ENCODE measurements at places on chromosomes 2 and 18.
A peak's percentile ranks its signal among the peaks of the same experiment; 100 is the strongest.

DNA sequence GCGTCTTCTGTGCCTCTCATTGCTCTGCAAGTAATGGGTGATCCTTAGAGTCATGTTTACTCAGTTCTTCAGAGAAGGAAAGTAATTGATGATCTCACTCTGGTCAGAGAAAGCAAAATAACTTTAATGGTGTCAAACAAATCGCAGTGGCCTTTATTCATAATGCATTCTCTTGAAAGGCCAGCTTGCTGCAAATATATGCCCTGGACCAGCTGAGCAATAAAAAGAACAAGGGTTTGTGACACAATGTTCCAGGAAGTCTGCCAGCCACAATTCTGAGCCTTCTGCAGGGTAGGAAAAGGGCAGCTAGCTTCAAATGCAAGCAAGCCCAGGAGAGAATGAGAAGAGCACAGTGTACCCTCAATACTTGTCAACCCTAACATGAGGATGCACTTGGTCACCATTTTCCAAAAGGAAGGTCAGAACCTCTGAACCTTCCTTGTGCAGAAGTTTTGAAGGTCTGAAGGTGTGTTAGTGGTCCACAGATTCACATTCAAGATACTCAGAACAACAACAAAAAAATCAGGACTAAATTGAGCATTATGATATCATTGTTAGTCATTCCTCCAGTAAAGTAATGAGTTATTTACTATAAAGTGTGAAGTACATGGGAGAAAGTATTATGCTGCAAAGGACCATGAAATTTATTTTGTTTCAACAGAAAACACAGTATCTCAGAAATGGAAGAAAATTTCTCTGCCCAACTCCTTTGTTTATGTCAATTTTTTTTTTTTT, 355.6 kb downstream of the PAX3 start:
- no peak for DNase-seq

DNA sequence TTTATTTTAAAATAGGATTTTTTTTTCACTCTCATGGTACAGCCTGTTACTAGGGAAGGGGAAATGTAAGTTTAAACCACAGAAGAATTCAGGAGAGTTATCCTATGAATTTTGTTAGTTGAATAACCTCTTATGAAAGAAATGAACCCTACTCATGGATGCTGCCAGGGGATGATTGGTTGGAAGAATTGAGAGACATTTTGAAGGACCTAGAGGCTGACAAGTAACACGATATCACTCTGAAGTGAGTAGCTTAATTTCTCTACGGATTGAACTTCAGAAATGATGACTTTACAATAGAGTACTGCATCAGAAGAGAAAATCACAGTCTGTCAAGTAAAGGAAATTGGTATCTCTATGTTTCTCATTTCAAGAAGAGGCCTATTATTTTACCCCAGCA, 1346.2 kb downstream of the SUCLG1 start:
- no peak for DNase-seq

- no peak for DNase-seq
These were observed 525.4 kb downstream of the KCNJ3 start for GRCh38 chr2:155223781-155224406.

GRCh38 chr2:240234503-240234951, 94.1 kb upstream of the OTOS start:
- no peak for DNase-seq

- no peak for DNase-seq
These were observed 83.2 kb downstream of the TTC32 start for GRCh38 chr2:19818543-19818942.

DNA sequence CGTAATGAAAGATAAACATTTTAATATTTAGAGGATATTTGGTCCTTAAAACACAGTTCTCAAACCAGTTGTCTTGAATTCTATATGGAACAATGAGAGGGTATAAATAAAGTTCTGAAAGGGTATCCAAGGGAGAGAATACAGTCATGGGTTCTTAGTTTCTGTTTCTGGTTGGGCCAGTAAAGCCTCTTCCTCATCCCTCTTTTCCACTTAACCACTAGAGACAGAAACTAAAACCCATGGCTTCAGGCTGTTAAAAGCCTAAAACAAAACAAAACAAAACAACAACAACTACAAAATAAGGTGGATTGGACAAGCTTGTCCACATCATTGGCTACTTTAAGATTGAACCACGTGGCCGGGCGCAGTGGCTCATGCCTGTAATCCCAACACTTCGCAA, 18.8 kb downstream of the COQ10B start:
- no peak for DNase-seq

GRCh38 chr18:65288908-65289307, 461.9 kb upstream of the CDH7 start:
- DNase-seq, result no peak

GRCh38 chr2:85669549-85669948, 1.6 kb upstream of the SFTPB start:
- no peak for DNase-seq

- DNase-seq, result no peak
These were observed 49.5 kb upstream of the BCL11A start for GRCh38 chr2:60602828-60603532.

- DNase-seq, result no peak
These were observed 398.7 kb upstream of the SALL3 start for GRCh38 chr18:78580835-78581339.

- DNase-seq, result no peak
These were observed 252.4 kb downstream of the EIPR1 start for GRCh38 chr2:3125001-3125760.

GRCh38 chr18:49764032-49764431, 49.3 kb downstream of the ACAA2 start:
- no peak for DNase-seq

GRCh38 chr18:26619350-26619749, 71.0 kb upstream of the KCTD1 start:
- no peak for DNase-seq

DNA sequence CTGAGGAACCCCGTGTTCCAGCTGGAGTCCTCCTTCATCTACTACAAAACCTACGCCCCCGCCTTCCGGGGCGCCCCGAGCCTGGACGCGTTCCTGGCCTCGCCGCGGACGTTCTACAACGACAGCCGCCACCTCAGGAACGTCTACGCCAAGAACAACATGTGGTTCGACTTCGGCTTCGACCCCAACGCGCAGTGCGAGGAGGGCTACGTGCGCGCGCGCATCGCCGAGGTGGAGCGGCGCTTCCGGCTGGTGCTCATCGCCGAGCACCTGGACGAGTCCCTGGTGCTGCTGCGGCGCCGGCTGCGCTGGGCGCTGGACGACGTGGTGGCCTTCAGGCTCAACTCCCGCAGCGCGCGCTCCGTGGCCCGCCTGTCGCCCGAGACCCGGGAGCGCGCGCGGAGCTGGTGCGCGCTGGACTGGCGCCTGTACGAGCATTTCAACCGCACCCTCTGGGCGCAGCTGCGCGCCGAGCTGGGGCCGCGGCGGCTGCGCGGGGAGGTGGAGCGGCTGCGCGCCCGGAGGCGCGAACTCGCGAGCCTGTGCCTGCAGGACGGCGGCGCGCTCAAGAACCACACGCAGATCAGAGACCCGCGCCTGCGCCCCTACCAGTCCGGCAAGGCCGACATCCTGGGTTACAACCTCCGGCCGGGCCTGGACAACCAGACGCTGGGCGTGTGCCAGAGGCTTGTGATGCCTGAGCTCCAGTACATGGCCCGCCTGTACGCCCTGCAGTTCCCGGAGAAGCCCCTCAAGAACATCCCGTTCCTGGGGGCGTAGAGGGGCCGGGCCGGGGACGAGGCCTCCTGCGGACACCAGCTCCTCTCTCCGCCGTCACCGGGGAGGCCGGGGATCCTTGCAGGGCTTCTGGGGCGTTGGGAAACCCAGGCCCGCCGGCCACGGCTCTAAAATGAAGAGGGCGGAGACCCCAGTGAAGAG, 5.3 kb upstream of the NEU4 start:
- DNase-seq, result peak; percentile 56

GRCh38 chr2:189086250-189086649, 93.3 kb downstream of the COL5A2 start:
- no peak for DNase-seq

DNA sequence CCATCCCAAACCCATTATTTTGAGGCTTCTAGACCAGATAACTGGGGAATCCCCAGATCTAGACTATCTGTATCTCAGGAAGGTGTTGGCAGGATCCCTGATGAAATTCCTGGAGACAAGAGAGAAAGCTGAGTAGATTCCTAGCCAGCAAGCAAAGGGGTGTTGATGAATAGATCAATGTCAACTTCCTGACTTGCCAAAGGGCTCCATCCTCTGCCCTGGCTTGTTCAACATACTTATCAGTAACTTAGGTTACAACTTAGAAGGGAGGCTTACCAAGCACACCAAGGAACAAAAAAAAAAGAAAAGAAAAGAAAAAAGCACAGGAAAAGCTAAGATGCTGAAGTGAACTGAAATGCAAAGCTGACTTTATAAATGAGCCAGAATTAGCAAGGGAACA, 53.3 kb downstream of the TNS1 start:
- DNase-seq, result no peak

GRCh38 chr2:224513991-224514390, 71.2 kb downstream of the CUL3 start:
- no peak for DNase-seq

- no peak for DNase-seq
These were observed 140.5 kb downstream of the SPHKAP start for GRCh38 chr2:228040995-228041394.

GRCh38 chr18:59690996-59691395, 6.2 kb downstream of the CCBE1 start:
- DNase-seq, result no peak

GRCh38 chr18:51068105-51068504, 38.1 kb downstream of the SMAD4 start:
- DNase-seq, result no peak

GRCh38 chr2:50691513-50691912, 340.4 kb downstream of the NRXN1 start:
- no peak for DNase-seq

DNA sequence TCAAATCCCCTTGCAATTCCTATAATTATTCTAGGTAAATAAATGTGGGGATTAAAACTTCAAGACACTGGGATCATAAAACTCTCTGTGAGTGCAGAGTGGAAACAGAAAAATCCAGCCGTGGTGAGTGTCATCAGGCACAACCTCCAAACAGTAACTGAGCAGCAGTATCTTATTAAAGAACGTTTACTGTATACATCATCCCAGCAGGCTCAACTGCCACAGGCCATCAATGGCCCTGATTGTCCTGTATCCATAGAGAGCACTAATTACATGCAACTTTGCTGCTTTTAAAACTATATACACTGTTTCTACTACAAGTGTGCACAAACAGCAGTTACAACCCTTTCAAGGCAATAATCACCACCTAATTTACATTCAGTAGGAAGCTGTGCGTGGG, 23.9 kb downstream of the GAREM1 start:
- no peak for DNase-seq
